ENCODE measurements at places on chromosomes 4 and X. TPM values are rescaled to one million over a fixed set of nuclear protein-coding genes. Genes with fewer than 3 reads are reported as not detected.

Gene MUC7
- total RNA-seq: not detected

Gene ZFYVE28
- 1.4 TPM for total RNA-seq

Gene DCAF16
- 58.2 TPM for total RNA-seq

Gene LRBA
- total RNA-seq: 28.2 TPM

Gene MAGEB10
- total RNA-seq: not detected

Gene EDNRA
- 6.9 TPM for total RNA-seq

Gene CNGA1
- not detected for total RNA-seq

Gene CLDN34
- total RNA-seq: 0.33 TPM

GRCh38 chrX:122583551-122583950 is 600.5 kb upstream of the GRIA3 start:
- no peak for DNase-seq

- no peak for DNase-seq
These were observed 310.6 kb upstream of the AADAT start for GRCh38 chr4:170400361-170400760.

- peak; percentile 57 for DNase-seq
These were observed at the start of gene COL4A5 for GRCh38 chrX:108439426-108439942. Gene COL4A5, plus strand, starts transcription at chrX:108439838. Its CDS starts 288 bp downstream, at chrX:108440126.

GRCh38 chr4:2651998-2652397 is 104.1 kb downstream of the TNIP2 start:
- DNase-seq: no peak

- no peak for DNase-seq
These were observed 517.3 kb downstream of the TMA16 start for GRCh38 chr4:164011791-164012190.

DNA sequence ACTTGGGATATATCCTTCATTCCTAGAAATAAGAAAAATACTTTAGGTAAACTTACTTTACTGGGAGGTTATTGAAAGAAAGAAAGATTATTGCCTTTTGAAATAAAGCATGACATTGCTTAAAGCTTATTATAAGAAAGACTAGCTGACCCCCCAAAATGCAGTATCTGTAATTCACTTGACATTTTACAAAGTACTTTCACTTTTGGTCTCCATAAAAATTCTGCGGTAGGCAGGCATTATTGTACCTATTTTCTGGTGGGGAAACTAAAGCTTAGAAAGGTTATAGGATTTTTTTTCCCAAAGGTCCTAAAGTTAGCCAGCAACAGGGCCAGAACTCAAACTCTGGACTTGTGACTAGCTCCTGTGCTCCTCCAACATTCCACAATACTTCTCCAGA is 29.7 kb upstream of the TXK start:
- no peak for DNase-seq

DNA sequence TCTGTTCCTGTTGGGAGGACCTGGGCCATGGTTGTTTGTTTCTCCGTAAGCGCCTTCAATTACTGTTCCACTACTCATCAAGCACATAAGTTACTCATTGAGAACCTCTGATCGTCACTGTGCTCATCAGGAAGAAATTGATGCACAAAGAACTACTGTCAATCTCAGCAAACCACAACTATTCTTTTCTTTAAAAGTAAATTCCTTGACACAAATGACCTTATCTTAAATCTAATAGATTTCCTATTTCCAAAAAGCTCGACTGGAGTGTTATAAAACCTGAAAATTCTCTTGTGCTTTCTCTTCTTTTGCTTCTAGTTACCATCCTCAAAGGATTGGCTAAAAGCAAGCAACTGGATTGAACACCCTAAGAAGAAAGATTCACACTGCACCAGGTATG is at the start of gene MUC7:
MUC7 (plus strand) TSS at position 301 of the 400 bp plus-strand sequence. CDS start 1,825 bp downstream, outside the sequence.
- DNase-seq: no peak

DNA sequence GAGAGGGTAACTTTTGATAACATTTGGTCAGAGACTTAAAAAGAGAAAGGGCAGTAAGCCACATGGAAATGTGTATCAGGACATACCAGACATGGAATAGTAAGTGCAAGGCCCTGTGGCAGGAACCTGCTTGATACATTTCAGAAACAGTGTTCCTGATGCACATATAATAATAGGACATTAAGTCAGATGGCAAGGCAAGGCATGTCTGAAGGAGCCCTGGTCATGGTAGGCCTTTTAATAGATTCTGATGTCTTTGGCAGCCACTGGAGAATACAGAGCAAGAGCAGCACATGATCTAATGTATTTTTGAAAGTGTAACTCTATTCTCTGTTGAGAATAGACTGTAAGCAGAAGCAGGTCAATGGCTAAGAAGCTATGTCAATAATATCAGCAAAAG is 279.7 kb downstream of the CAMK2D start:
- DNase-seq: no peak

Data from neural crest cell (in vitro differentiated cells).